CD4-positive, alpha-beta T cell treated with Interleukin-15 for 1 hour (primary cell): ENCODE measurements at places on chromosomes 16 and 17.

GRCh38 chr17:80443916-80444643 is 29.1 kb downstream of the ENDOV start:
- DNase-seq: no peak

- DNase-seq: peak; percentile 38
Measured at GRCh38 chr16:4273858-4274311, 1.1 kb upstream of the TFAP4 start.

DNA sequence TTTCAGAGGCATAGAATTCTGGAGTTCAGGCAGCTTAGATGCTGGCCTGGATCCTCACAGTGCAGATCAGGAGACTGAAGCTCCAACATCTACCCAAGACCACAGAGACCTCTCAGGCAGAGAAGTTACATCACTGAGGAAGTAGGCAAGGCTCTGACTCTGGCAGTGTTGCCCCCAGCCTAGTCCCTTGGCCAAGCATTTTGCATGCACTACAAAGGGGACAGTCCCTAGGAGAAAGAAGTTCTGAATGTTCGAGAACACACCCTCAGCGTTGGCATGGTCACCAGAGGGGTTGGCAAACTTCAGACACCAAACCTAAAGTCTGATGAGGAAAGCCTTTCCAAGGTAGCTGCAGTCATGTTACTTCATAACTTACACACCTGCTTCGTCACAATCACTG is 2.5 kb downstream of the RANBP10 start:
- DNase-seq: peak; percentile 67

DNA sequence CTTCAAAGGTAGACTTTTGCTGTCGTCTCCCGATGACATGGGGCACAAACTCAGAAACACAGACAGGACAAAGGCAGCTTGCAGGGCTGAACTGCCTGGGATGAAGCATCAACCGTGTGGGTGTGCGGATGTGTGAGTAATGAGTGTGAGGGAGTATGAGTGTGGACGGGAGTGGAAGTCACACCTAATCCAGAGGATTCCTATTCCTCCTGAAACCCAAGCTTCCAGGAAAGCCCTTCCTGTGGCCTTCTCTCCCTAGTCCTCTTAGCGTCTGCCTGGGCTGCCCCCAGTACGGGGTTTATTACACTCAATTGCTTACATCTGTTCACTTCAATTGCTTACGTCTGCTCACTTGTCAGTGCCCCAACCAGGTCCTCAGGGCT is 2.3 kb upstream of the IL4R start:
- DNase-seq: no peak

GRCh38 chr17:41065829-41066624 is at the start of gene KRTAP2-4:
Gene KRTAP2-4 (minus strand): TSS chr17:41065879. CDS start chr17:41065845, 34 bp downstream.
- no peak for DNase-seq

DNA sequence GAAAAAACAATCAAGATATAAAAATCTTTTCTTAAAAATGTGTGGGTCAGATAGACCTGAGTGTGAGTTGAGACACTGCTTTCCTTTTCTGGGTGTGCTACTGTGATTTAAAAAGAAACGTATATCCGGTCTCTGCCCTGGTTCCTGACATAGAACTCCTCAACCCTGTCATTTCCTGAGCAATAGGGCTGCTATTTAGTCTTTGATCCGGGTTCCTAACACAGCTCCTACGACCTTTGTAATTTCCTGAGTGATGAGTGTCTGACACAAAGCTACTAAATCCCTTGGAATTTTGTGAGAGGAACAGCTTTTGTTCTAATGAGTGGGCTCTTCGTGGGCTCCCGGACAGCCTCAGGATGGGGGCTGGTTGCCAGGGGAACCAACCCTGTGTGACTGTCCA is 93.9 kb upstream of the FA2H start:
- no peak for DNase-seq

- DNase-seq: no peak
Measured at GRCh38 chr17:57226793-57227192, 29.5 kb upstream of the MSI2 start.

DNA sequence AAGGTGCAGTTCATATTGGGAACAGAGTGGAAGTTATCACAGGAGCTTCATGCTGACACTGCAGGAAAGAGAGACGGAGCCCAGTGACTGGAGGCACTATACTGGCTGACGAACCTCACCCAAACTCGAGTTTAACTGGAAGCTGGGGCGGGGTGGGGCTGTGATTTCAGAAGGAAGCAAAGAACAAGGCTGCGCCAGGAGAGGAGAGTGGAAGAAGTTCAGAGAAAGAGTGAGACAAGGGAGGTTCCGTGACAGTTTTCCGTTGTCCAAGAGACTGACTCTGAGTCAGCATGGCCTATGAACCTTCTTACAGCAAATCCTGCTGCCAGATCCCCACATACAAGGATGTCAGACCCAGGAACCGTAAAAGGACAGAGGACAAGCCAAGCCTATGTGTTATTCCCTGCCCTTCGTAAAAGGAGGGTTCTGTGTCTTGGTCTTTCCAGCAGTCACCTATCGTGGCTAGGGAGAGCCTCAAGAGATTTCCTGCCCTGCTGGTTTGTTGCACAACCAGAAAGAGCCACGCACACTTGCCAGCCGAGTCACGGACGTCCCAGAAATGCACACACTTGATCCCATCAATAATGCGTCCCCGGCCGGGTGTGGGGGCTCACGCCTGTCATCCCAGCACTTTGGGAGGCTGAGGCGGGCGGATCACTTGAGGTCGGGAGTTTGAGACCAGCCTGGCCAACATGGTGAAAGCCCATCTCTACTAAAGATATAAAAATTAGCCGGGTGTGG is 5.1 kb downstream of the PITPNA start:
- no peak for DNase-seq

DNA sequence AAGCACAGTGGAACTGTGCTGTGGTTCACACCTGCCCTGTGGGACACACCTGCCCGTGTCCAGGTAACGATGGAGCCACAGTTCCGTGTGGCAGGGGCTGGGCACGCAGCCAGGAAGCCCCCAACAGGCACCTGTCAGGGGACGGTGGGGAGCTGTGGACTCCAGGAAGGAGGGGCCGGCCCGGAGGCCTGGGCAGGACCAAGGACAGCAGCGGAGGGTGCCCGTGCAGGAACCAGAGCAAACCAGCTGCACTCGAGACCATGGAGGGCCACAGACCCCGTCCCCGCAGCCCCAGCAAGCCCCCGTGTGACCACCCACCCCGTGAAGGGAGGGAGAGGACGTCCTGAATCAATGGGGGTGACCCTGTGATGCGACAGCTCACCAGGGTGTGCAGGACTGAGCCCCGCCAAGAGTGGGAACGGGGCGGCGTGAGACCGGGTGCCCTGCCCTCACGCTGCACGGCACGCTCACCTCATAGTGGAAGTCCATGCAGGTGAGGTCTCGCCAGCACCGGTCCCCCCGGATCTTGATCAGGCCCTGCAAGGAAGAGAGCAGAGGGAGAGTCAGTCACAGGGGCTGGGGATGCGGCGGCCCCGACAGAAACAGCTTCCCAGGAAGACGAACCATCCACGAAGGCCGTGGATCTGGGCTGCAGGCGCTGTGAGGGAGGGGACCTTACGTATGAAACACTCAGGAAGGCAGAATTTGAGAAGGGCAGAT is 78.1 kb downstream of the LMF1 start:
- no peak for DNase-seq

DNA sequence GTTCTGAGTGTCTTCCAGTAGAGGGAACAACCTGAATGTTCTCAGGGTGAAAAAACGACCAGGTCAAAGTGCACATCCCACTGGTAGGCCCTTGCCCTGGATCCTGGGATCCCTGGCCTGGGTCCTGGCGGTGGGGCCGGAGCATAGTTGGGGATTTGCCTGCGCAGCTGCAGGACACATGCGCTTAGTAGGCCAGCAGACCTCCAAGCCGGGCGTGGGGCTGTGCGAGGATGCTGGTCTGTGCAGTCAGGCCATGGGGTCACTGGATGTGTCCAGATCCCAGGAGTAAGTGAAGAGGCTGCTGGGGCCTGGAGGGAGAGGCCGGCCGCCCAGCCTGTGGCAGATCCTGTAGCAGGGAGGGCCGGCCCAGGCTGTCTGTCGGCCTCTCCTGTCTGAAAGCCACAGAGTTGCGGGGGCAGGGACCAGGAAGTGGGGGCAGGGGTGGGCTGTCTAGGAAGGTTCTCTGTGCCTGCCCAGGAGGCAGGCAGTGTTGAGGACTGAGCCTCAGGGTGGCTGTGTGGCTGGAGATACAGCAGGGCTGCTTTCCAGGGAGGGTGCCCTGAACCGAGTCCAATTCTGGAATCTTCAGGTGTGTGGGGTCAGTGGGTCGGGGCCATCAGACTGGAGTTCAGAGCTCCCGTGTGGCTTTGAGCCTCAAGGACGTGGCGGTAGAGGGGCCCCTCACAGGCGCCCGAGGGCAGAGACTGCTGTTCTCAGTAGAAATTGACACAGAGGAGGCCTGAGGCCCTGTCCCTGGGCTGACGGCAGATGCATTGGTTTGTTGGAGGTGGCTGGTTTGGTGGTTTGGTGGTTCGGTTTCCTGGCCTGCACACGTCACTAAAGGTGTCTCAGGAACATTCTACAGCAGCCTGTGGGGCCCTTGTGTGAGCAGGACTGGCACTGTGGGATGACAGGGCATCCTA is 17.2 kb upstream of the NUDT16L1 start:
- DNase-seq: peak; percentile 73

DNA sequence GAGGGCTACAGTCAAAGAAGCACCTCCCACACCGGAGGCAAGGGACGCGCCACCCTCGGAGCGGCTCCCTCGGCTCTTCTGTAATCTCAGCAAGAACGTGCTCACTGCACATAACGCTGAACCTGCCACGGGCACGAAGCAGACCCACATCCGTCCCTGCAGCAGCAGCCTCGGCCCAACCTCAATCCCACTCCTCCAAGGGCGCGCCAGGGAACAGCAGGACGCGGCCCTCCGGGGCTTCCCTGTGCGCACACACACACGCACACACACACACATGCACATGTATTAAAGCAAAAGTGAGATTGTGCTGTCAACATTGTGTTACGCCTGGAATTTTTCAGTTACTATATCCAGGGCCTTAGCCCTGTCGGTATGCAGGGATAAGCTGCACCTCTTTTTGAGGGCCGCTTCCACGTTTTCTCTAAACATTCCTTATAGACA is 54.0 kb downstream of the TBC1D16 start:
- DNase-seq: peak; percentile 8

GRCh38 chr16:50455288-50455845 is 86.6 kb upstream of the BRD7 start:
- DNase-seq: no peak

- peak; percentile 59 for DNase-seq
Measured at GRCh38 chr17:68497885-68498319, 14.3 kb upstream of the PRKAR1A start.

DNA sequence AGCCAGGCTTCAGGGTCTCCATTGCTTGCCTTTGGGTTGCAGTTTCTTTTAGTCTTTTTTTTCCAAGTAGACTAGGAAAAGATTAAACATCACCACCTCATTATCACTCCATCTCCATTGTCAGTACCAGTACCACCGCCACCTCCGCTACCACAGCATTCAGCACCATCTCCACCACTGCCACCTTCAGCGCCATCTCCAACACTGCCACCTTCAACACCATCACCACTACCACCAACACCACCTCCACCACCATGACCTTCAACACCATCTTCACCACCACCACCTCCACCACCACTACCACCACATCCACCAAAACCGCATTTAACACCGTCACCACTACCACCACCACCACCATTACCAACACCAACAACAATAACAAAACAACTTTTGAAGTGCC is 141.5 kb upstream of the MPHOSPH6 start:
- no peak for DNase-seq

- no peak for DNase-seq
Measured at GRCh38 chr17:57629886-57630285, 115.2 kb downstream of the CCDC182 start.

GRCh38 chr16:1942047-1942809 is 771 bp downstream of the MSRB1 start:
- DNase-seq: peak; percentile 55

DNA sequence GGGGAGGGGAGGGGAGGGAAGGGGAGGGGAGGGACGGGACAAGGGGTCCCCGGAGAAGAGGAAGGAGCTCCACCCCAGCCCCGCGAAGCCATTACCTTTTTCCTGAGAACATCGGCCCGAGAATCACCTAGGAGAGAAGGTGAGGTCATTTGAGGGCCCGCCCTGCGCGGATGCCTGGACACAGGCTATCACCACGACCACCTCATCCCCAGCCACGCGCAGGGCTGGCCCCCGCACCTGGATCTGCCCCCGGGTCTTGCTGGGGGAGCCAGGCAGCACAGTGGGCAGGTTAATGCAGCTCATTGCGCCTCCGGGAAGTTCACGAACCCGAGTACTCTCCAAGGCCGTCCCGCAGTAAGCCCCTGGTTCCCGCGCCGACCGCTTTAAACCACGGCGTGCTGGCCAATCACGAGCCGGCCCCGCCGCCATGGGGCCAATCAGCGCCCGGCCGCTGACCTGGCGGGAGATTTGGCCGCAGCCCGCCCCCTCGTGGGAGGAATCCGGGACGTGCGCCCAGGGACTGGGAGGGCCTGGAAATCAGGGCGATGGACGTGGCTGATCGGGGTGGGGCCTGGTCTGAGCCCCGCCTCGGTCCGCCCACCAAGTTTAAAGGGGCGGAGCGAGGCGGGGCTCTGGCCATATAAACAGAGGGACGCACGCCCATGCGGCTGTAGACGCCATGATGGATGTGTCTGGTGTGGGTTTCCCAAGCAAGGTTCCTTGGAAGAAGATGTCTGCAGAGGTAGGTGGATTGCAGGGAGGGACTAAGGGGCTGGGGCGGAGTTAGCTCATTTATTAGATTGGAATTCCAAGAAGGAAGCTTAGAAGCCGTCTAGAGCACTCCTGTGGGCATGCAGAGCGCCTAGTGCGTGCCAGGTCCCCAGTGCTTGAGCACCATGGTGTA is at the start of the genes AFMID and TK1:
Gene AFMID (plus strand): TSS at position 671 of the 904 bp plus-strand sequence. CDS start 9 bp downstream, at position 680.
Gene TK1 (minus strand): TSS at position 361 of the 904 bp plus-strand sequence. CDS start 58 bp downstream, at position 303.
- peak; percentile 90 for DNase-seq

DNA sequence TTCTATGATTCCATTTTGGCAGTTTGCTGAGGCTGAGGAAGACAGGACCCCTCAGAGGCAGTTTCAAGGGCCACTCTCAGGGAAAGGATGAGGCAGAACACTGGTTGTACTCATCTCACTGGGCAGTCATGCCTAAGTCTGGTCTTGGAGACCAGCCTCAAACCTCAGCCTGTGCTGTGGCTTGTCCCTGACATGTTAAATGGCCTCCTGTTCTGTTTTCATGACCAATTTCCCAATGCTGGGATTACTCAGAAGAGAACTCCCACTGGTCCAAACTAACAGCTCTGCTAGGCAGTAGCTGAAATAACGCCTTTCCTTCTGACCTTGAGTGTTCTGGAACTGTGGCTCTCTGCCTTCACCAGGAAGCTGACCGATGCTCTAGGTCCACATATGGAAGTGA is 8.4 kb upstream of the SPDYE4 start:
- DNase-seq: no peak

DNA sequence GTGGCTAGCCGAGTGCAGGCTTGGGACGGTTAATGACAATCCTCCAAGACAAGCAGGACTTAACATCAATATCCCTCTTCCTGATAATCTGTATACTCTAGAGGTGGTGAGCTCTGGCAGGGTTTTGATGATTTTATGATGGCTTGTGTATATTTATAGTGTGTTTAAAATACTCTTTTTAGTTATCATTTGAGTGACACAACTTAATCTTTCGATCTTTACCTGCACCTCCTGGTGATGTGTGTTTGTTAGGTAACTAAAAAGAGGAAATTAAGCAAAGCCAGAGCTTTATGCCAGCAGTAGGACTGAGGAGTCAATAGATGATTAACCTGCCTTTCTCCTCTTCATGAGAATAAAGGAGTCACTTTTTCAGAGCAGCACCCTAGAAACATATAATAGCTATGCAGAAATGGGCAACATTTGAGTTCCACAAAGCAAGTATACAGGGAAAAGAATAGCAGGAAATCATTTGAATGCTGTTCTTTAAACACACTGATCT is 210.5 kb downstream of the IRX3 start:
- DNase-seq: no peak

- no peak for DNase-seq
Measured at GRCh38 chr17:56350592-56350991, 197.3 kb downstream of the ANKFN1 start.

GRCh38 chr16:62190426-62190825 is 154.2 kb upstream of the CDH8 start:
- DNase-seq: no peak
